ENCODE measurements at places on chromosomes 7 and 10. TPM values are rescaled to one million over a fixed set of nuclear protein-coding genes. Genes with fewer than 3 reads are reported as not detected.

TWIST1 gene
- 5.7 TPM for polyA plus RNA-seq

SCIN gene
- 7.8 TPM for polyA plus RNA-seq

RASA4B gene
- 65.3 TPM for polyA plus RNA-seq

IQUB gene
- 3.2 TPM for polyA plus RNA-seq

DNA sequence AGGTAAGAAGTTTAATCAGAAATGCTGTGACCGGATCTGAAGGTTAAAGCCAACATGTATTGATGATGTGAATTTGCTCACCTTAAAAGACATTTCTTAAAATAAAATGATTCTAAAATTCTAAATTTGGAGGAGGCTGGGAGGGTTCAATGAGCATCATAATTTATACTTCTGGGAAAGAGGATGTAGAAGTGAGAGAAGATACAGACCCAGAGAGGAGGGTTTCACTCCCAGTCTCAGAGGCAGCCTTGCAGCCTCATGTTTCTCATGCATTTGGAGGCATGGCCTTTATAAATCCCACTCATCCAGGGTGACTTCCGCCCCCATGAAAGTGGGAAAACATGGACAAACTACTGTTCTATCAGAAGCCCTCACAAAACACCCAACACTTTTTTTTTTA, 305.6 kb upstream of the PITRM1 start:
- no peaks in the 10 kb centered on the region for H3K36me3 ChIP-seq
- H3K27me3 ChIP-seq: no peaks in the 10 kb centered on the region
- H3K4me3 ChIP-seq: no peak overlapping the region
- H3K4me1 ChIP-seq: peaks cover 6% of the 10 kb centered on the region

DNA sequence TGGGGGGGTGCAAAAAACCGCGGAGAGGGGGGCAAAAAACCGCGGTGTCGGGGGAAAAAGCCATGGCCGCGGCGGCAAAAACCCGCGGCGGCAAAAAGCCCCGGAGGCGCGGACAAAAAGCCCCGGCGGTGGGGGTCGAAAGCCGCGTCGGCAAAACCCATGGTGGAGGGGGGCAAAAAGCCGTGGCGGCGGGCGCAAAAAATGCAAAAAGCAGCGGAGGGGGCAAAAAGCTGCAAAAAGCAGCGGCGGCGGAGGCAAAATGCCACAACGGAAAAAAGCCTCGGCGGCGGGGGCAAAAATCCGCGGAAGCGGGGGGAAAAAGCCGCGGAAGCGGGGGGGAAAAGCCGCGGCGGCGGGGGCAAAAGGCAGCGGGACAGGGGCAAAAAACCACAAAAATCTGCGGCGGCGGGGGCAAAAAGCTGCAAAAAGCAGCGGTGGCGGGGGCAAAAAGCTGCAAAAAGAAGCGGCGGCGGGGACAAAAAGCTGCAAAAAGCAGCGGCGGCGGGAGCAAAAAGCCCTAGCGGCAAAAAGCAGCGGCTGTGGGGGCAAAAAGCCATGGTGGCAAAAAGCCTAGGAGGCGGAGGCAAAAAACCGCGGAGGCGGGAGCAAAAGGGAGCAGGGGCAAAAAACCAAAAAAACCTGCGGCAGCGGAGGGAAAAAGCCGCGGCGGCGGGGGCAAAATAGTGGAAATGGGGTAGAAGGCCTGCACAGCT, 418.9 kb downstream of the ZNF716 start:
- peaks cover 17% of the 10 kb centered on the region for H3K27me3 ChIP-seq
- H3K36me3 ChIP-seq: no peaks in the 10 kb centered on the region
- no peak overlapping the region for H3K27ac ChIP-seq
- H3K4me3 ChIP-seq: no peak overlapping the region

DNA sequence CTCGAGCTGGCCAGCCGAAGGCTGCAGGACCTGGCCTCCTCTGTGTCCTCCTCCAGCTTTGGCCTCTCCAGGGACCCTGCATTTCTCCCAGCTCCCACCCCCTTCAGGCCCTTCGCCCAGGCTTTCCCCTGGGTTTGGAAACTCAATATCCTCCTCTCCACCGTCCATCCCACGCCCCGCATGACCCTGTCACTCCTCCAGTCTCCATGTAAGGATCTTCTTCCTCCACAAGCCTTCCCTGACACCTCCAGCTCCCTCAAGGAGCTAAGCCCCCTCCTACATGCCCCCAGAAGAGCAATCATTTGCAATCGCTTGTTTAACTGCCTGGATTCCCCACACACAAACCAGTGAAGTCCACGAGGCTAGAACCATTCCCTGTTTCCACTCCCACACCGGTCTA, 24.6 kb upstream of the TMEM213 start:
- H3K4me1 ChIP-seq: no peaks in the 10 kb centered on the region
- no peaks in the 10 kb centered on the region for H3K36me3 ChIP-seq
- no peak for DNase-seq
- H3K4me3 ChIP-seq: no peak overlapping the region

DNA sequence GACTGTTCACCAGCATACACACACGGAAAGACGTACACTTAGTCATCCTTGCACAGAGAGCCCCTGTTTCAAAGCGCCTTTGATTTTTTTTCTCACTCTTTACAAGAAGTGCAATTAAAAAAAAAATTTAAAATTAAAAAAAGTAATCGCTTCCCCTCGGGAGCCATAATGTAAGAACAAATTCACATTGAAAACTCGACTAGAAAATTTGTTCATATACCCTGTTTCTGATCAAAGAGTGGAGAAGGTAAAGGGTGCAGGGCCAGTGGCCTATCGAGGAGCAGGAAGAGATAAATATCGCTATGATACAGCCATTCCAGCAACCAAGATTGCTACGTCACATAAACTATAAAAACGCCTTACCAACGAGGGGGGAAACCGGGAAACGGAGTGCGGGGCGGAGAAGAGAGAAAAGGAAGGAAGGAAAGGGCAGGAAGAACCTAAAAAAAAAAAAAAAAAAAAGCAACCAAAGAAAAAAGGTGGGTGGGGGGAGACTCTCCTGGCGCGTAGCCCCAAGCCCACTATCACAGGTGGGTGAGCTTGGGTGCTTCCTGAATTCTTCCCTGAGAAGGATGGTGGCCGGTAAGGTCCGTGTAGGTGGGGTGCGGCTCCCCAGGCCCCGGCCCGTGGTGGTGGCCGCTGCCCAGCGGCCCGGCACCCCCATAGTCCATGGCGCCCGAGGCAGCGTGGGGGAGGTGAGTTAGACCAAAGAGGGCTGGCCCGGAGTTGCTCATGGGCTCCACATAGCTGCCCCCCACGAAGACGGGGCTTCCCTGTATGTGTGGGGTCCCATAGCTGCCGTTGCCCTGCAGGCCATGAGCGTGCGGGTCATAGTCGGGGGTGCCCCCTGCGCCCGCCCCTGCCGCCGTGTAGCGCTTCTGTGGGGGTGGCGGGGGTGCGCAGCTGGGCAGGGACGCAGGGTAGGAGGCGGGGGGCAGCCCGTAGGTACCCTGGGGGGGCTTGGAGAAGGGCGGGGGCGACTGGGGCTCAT, 5.2 kb upstream of the HOXA2 start:
- H3K27me3 ChIP-seq: peaks cover 8% of the 10 kb centered on the region
- no peak for DNase-seq
- peak overlapping the region; percentile 98 for H3K27ac ChIP-seq
- peaks cover 27% of the 10 kb centered on the region for H3K36me3 ChIP-seq
- H3K4me1 ChIP-seq: peaks cover 78% of the 10 kb centered on the region

GRCh38 chr7:74429153-74429747, 24.5 kb upstream of the GTF2IRD1 start:
- no peaks in the 10 kb centered on the region for H3K36me3 ChIP-seq
- peaks cover 24% of the 10 kb centered on the region for H3K4me1 ChIP-seq
- no peak for DNase-seq
- H3K27ac ChIP-seq: no peak overlapping the region

- no peak for DNase-seq
- peaks cover 15% of the 10 kb centered on the region for H3K4me1 ChIP-seq
- no peak overlapping the region for H3K4me3 ChIP-seq
- H3K27ac ChIP-seq: no peak overlapping the region
Observed at GRCh38 chr10:109919220-109919619, 4.1 kb downstream of the XPNPEP1 start.

DNA sequence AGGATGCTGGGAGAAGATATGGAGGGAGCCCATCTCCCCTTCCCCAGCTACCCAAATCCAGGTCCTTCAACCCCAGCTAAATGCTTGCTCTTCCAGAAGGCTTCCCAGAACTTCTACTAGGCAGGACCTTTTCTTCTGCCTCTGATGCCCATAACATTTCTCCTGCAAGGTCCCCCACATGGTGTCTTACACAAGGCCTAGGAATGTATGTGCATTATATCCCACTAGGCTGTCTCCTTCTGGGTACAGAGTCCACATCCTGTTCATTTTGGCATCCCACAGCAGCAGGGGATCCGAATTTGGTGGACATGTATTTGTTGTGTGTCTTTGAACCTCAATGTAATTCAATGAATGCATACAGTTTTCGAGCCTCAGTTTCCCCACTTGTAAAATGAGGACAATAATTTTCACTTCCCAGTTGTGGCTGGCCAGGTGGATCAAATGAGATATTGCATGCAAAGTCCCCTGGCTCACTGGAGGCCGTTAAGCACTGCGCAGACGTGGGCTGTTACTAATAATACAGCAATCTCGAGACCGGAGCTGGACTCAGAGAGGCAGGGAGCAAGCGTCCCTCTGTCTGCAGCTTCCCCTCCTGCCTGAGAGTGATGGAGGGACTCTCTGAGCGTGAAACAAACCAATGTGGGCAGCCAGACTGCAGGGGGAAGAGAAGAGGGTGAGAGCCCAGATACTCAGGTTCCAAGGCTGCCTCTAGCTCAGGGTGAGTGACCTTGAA, 18.6 kb upstream of the YWHAG start:
- no peak overlapping the region for H3K4me3 ChIP-seq
- H3K4me1 ChIP-seq: peaks cover 18% of the 10 kb centered on the region
- DNase-seq: no peak
- H3K27me3 ChIP-seq: no peaks in the 10 kb centered on the region

DNA sequence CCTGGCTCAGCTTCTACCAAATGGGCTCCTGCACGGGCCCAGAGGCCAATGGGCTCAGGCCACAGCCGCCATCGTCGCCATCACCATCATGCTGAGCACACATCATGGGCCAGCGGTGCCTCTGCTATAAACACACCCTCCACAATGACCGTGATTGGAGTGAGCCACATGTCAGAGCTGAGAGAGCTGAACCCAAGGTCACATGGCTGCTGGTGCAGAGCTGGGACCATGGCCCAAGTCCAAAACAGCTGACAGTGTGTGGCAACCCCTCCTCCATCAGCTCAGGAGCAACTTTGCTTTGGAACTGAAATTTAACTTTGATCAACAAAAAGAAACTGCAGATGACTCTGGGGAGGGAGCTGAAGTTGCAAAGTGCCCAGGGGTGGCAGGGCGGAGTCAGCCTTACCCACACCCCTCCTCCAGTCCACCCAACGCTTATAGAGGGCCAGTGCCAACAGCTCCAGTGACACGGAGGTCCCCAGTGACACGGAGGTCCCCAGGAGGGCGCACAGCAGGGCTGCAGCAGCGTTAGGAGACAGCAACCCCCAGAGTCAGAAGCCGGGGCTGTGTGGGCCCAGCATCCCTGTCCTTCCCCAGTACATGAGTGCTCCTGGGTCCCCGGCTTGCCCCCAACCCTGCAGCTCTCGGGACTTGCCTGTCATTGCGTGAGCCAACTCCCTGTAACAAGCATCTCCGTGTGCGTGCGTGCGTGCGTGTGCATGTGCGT, 249.6 kb downstream of the ELFN1 start:
- H3K4me3 ChIP-seq: no peak overlapping the region
- no peak for DNase-seq
- peaks cover 48% of the 10 kb centered on the region for H3K36me3 ChIP-seq
- no peaks in the 10 kb centered on the region for H3K27me3 ChIP-seq

GRCh38 chr7:73894733-73895551, 34.0 kb downstream of the TMEM270 start:
- H3K27me3 ChIP-seq: no peaks in the 10 kb centered on the region
- H3K4me3 ChIP-seq: no peak overlapping the region
- no peak overlapping the region for H3K27ac ChIP-seq
- H3K4me1 ChIP-seq: peaks cover 37% of the 10 kb centered on the region

- no peak overlapping the region for H3K4me3 ChIP-seq
- DNase-seq: no peak
- H3K27me3 ChIP-seq: no peaks in the 10 kb centered on the region
Observed at GRCh38 chr10:110857265-110858171, 14.2 kb upstream of the PDCD4 start.

DNA sequence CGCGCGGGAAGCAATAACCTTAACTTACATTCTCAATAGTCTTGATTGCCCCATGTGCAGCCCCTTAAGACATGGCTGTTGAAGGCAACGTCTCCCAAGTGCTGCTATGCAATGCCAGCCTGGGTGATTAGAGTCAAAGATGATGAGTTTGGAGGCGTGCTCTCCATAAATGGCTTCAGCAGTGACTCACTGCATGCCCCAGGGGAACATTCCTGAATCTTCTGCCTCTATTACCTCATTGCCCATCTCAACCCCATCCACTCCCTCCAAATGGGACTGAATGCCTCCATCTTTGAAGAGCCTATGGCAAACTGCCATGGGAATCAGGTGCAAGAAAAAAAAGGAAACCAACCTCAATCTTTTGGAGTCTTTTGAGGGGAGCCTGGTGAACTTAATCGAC, 282.8 kb downstream of the SNX10 start:
- H3K4me3 ChIP-seq: no peak overlapping the region
- H3K27me3 ChIP-seq: no peaks in the 10 kb centered on the region
- DNase-seq: no peak
- no peaks in the 10 kb centered on the region for H3K4me1 ChIP-seq
- no peak overlapping the region for H3K27ac ChIP-seq

DNA sequence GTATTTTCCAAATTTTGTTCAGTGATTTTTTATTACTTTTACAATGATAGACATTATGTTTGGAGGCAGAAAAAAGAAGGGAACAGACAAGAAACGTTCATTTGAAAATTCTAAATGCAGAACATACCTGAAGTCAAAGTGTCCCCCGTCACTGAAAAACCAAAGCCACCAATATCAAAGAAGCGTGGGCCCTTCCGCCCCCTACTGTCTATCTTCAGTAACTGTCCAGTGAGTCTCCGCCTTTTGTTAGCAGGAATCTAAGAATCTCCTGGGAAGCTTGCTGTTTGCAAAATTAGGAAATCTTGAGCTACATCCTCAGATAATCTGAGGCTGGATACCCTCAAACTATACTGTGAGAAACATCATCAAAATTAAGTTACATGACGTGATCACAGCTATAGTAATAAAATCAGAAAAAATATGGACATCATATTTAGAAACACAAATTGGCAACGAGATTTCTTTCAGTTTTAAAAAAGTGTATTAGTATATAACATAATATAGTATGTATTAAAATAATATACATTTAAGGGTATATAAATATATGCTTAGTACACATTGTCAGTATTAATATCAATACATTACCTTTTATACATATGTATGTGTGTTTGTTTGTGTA, 169.3 kb upstream of the AKR1E2 start:
- no peaks in the 10 kb centered on the region for H3K27me3 ChIP-seq
- H3K36me3 ChIP-seq: no peaks in the 10 kb centered on the region
- no peak overlapping the region for H3K4me3 ChIP-seq
- DNase-seq: peak; percentile 59
- no peak overlapping the region for H3K27ac ChIP-seq

DNA sequence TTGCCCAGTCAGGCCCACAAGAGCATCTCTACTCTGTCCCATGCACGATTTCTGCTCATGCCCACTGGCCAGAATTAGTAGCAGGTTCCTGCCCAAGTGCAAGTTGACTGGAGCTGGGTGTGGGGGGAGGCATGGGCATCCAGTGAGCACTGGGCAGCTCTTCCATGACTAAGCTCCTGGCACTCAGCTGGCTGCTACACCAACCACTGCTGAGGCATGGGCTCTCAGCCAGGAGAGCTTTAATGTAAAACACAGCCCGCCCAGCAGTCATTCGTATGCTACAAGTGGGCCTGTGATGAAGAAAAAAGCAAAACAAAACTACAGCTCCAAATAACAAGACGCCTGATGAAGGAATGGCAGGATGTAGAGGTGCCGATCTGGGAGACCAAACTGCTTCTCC, 335.4 kb upstream of the PFKP start:
- no peak overlapping the region for H3K27ac ChIP-seq
- H3K4me1 ChIP-seq: peaks cover 5% of the 10 kb centered on the region
- peak; percentile 37 for DNase-seq
- H3K4me3 ChIP-seq: no peak overlapping the region
- H3K36me3 ChIP-seq: no peaks in the 10 kb centered on the region
- no peaks in the 10 kb centered on the region for H3K27me3 ChIP-seq
